ENCODE measurements at places on chromosomes 5 and 9.
A peak's percentile ranks its signal among the peaks of the same experiment; 100 is the strongest.

DNA sequence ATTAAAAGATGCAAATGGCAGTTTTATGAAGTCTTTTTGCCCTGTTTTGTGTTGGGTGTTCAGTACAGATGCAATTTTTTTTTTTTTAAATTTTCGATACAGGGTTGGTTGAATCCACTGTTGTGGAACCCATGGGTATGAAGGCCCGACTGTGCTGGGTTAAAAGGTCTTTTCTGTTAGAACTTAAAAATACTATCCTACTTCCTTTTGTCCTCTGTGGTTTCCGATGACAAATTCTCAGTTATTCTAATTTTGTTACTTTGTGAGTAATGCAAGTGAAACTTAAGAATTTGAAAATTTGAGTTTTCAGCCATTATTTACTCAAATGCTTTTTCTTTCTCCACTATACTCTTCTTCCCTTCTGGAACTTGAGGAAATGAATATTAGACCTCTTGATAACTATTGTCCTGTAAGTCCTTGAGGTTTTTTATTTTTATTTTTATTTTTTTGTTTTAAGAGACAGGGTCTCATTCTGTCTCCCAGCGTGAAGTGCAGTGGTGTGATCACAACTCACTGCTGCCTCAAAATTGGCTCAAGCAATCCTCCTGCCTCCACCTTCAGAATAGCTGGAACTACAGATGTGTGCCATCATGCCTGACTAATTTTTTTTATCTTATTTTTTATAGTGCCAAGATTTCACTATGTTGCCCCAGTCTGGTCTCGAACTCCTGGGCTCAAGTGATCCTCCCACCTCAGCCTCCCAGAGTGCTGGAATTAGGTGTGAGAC lies 67.5 kb downstream of the ZCCHC7 start:
- DNase-seq: no peak

DNA sequence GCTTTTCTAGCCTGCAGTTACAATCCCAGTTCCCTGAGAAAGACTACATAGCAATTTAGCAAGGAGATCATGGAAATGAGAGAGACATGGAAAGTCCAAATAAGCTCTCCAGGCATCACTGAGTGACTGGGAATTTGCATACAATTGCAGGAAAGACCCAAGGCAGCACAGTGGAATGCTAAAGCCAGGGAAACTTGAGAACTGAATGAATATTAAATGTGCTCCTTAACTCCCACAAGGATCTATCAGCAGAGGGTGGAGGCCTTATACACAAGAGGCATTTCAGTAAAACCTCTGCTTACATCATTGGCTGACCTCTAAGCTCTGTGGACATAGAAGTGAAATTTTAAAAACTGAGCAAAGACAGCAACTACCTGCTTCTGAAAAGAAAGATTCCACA lies 355.6 kb upstream of the DAB2 start:
- peak; percentile 31 for DNase-seq

DNA sequence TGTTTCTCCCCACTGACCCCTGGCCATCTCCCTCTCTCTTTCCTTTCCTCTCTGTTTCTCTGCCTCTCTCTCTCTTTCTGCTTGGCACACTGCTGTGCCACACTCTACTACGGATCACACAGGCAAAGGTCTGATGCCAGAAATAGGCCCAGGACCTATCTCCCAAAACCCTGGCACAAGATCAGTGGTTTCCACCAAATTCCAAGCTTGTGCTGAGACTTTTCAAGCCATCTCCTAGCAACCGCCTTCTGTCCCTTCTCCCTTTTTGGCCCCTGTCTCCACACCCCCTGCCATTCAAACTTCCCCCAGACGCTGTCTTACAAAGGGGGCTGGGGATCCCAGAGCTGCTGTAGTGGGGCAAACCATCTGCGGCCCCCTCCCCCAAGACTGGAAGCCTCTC lies 38.5 kb upstream of the RARS1 start:
- no peak for DNase-seq

- peak; percentile 58 for DNase-seq
Measured at GRCh38 chr9:95005278-95006143, 279.0 kb downstream of the AOPEP start.

DNA sequence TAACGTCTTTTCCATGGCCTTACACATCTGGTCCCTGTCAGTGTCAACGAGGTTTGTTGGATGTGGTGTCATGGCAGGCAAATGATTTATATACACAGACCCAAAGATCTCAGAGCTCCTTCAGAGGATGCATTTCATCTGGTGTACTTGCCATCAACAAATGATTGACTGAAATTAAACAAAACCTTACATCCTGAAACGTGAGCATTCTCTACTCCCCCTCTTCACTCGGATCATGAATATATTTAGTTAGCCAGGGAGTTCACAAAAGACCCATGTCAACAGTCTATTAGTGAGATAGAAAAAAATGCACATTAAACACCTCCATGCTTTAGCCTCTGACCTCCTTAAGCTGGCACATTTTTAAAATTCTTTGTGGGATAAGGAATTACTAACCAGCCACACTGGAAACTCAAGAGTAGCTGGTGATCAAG lies 215.6 kb downstream of the EFNA5 start:
- no peak for DNase-seq

- DNase-seq: peak; percentile 9
Measured at GRCh38 chr5:176742246-176743105, 67.9 kb upstream of the UNC5A start.

GRCh38 chr5:177445917-177446199 lies 756 bp upstream of the PRR7 start:
- DNase-seq: no peak

DNA sequence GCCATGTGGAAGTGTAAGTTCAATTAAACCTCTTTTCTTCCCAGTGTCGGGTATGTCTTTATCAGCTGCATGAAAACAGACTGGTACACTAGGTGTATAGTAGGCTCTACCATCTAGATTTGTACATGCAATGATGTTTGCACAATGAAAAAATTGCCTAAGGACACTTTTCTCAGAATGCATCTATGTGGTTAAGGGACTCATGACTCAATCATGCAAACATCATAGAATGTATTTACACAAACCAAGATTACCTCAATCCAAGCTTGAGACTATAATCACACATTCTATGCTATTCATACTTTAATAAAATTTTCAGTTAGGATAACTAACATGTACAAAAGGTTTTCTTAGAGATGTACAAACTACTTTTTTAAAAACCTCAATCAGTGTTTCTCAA lies 1164.5 kb downstream of the CDH12 start:
- DNase-seq: no peak

- no peak for DNase-seq
Measured at GRCh38 chr5:143752165-143752850, 59.7 kb upstream of the HMHB1 start.

DNA sequence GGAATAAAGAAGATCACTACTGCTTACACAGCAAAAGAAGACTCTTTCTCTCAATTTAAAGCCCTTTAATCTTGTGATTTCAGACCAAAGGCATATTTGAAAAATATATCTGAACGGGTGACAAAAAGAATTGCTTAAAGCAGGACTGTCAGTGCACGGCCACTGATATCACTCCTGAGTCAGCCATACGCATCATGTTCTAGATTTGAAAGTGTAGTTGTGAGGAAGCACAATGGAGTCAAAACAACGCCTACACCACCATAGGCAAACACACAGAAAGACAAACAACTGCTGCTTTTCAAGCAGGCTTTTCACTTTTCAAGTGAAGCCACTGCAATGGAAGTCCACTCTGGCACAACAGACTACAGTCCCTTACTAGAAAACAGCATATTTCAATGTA lies 141.7 kb downstream of the AUH start:
- DNase-seq: no peak

DNA sequence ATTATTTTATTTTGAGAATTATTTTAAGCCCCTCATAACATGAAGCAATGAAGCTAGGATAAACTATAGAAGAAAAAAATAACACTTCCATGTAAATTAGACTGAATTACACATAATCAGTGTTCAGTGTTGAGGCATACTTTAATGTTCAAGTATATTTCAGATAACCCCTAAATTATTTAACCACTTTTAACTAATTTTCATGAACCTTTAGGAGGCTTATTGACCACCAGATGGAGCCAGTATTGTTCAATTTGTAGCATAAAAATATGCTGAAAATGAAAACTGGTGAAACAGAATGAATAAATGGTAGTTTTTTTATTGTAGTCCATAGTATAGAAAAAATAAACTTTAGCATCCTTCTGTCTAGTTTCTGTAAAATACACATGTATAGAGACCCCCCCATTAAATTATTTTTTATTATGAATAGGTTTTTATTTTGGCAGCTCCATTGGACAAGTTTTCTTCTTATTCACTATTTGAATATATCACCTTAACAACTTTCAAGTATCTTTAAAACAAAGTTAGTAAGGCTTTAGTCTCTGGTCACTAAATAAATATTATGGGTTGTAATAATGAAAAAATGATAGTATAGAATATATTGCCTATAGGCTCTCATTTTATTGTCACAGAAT lies 190.1 kb downstream of the CWC27 start:
- no peak for DNase-seq

DNA sequence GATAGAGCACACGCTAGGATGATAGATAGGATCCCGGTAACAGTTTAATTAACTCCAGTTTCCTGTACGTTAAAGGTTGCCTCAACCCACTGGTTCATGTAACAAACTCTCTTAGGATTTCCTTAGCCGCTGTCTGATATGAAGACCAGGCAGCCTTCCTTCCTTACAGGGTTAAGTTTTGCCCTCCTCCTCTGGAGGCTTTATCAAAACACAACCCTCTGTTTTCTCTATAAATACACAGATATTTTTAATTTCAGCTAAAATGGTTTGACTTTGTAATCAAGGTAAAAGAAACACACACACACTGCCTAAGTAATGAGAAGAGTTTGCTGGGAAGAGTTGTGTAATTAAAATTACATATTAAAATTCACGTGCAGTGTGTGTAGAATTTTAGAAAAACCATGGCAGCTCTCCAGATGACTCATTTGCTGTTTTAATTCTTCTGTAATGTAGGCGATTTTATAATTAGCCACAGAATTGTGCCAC lies 369.8 kb downstream of the CSNK1G3 start:
- DNase-seq: no peak
